Effector memory CD8-positive, alpha-beta T cell (primary cell): ENCODE measurements at places on chromosomes 7 and 10.
A peak's percentile ranks its signal among the peaks of the same experiment; 100 is the strongest.

DNA sequence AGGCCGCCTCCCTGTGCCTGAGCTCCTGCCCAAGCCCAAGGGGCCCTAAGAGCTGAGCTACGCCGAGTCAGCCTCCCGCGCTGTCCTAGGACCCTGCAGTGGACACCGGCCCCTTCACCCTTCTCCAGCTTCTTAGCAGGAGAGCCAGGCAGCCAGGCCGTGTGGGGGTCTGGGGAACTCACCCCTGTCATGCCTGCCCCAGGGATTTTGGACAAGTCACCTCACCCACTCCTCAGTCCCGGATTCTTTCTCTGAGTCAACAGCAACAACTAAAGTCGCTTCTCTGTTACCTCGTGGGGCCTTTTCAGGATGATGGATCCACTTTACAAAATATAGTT is 79.3 kb downstream of the MKI67 start:
- H3K4me3 ChIP-seq = peak overlapping the region; percentile 87
- peaks cover 44% of the 10 kb centered on the region for H3K36me3 ChIP-seq
- peak overlapping the region; percentile 99 for H3K27ac ChIP-seq
- peaks cover 52% of the 10 kb centered on the region for H3K4me1 ChIP-seq
- DNase-seq = no peak

DNA sequence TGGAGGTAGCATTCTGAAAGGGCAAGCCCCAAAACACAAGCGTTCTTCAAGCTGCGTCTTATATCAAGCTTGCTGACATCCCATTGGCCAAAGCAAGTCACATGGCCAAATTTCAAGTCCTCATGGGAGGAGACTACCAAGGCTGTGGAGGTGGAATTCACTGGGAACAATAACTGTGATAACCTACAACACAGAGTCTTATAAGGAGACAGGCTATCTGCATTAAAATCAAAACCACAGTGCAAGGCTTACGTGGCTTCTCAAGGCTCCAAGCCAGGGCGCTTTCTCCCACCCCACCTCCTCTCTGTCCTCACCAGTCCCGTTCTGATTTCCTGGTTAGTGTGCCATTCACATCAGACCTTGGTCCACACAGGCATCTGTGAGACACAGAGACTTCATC is 39.4 kb downstream of the ADRB1 start:
- H3K4me1 ChIP-seq = no peaks in the 10 kb centered on the region
- no peak overlapping the region for H3K4me3 ChIP-seq
- no peaks in the 10 kb centered on the region for H3K27me3 ChIP-seq
- no peaks in the 10 kb centered on the region for H3K36me3 ChIP-seq

- peaks cover 2% of the 10 kb centered on the region for H3K4me1 ChIP-seq
- H3K4me3 ChIP-seq = no peak overlapping the region
- H3K27me3 ChIP-seq = peaks cover 62% of the 10 kb centered on the region
Measured at GRCh38 chr10:49327036-49327813, 28.3 kb downstream of the C10orf71 start.

GRCh38 chr10:102559764-102560163 is 56.0 kb downstream of the SUFU start:
- no peak overlapping the region for H3K4me3 ChIP-seq
- no peak for DNase-seq
- H3K27ac ChIP-seq = peak overlapping the region; percentile 26
- H3K27me3 ChIP-seq = no peaks in the 10 kb centered on the region
- peaks cover 7% of the 10 kb centered on the region for H3K4me1 ChIP-seq

DNA sequence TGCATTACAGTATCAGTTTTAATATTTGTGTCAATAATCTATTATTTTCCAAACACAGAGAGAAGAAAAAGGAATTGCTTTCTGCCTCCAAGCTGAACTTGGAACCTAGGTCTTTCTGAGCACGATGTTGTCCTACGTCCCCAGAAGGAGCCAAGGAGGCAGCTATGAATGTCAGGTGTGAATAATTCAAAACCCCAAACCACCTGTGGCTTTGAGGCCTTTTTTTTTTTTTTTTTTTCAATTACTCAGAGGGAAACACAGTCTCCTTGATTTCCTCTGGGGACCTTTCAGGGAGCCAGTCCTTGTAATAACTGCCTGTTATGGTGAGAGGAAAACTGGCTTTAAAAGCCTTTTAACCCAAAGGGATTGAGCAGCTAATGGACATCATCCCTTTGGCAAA is 8.3 kb downstream of the GPR85 start:
- H3K27me3 ChIP-seq = peaks cover 17% of the 10 kb centered on the region
- no peak overlapping the region for H3K27ac ChIP-seq
- DNase-seq = no peak
- no peak overlapping the region for H3K4me3 ChIP-seq
- no peaks in the 10 kb centered on the region for H3K36me3 ChIP-seq
